ENCODE measurements at places on chromosomes 5 and 9. TPM values are rescaled to one million over a fixed set of nuclear protein-coding genes. Genes with fewer than 3 reads are reported as not detected.

The ANKHD1 gene
- 50.7 TPM for total RNA-seq

The CXCL14 gene
- 2.6 TPM for total RNA-seq

The MARCOL gene
- not detected for total RNA-seq

The MRPS30 gene
- total RNA-seq: 105 TPM

The ABLIM3 gene
- 37.2 TPM for total RNA-seq

DNA sequence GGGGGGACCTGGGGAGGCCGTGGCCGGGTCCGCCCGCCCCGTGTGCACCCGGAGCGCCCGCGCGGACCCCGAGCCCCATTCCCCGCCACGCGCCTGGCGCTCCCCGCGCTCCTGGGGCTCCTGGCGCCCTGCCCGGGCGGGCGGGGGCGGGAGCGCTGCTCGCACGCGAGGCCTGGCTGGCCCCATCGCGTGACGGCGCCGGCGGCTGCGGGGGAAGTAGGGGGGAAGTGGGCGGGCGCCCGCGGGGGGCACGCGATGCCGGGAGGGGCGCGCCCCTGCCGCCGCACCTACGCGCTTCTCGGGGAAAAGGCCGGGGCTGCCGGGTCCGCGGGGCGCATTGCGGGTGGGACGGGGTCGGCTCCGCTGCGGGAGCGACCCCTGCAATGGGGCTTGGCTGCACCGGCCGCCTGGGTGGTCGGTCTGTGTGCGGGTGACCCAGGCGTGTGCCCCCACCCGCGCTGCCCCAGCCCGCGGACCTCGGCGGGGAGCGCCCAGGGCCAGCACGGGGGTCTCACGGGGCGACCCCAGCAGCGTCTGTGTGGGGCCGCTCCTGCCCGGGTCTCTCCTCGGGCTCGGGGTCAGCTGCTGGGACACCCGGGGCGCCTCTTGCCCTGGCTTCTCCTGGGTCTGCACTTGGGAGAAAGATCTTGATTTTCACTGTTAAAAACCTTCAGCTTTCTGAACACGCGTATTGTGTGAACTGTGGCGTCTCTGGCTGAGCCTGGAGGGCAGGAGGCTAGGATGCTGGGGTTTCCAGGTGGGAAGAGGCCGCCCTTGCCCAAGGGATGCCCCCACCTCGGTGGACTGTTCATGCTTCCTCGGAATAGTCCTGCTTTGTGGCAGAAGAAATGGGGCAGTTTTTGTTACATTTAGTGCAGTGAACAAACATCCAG lies 52.4 kb downstream of the AHRR start:
- peak; percentile 44 for DNase-seq

GRCh38 chr5:178529080-178529479 lies 61.1 kb downstream of the COL23A1 start:
- DNase-seq: no peak

- DNase-seq: no peak
Observed at GRCh38 chr9:121634329-121635261, 16.8 kb upstream of the DAB2IP start.

DNA sequence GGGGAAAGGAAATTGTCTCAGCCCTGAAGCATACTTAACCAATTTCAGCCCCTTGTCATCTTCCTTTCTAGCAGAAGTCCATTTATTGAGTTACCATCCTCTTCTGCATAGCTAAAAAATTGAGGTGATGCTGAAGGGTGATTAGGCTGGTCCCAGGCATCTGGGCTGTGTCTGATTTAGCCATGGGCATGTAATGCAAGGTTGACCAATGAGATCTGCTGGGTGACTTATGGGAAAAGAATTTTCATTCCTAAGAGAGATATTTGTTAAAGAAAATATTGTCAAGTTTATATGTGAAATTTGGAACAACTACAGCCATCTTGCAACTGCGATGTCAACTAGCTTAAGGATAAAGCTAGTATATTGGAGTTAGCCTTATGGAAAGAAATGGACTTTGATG lies 5.1 kb downstream of the ITGA2 start:
- DNase-seq: no peak

GRCh38 chr5:95861864-95862561 lies 39.5 kb upstream of the GLRX start:
- DNase-seq: no peak

DNA sequence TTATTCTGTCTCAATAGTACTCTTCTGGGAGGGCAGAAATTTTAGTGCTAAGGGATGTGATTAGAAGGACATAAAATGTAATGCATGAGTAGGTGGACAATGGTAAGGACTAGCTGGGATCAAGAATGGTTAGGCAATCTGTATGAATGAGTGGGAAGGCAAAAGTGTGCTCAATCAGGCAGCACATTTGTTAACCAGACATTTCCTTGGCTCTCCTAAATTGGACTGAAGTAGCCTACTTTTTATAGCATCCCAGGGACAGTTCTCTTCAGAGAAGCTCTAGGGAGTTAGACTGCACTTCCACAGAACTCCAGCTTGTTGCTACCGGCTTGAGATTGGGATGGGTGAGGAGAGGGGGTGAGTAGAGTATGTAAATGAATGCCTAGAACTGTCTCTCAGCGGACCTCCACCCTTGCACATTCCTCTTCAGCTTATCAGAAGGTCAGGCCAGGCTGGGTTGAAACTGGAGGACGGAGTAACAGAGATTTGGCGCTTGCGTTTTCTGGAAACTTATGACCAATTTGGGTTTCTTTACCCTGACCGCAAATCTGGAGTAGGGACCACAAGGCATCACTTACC lies 19.0 kb upstream of the ARL14EPL start:
- no peak for DNase-seq

GRCh38 chr9:16960084-16960483 lies 89.6 kb upstream of the BNC2 start:
- DNase-seq: no peak

DNA sequence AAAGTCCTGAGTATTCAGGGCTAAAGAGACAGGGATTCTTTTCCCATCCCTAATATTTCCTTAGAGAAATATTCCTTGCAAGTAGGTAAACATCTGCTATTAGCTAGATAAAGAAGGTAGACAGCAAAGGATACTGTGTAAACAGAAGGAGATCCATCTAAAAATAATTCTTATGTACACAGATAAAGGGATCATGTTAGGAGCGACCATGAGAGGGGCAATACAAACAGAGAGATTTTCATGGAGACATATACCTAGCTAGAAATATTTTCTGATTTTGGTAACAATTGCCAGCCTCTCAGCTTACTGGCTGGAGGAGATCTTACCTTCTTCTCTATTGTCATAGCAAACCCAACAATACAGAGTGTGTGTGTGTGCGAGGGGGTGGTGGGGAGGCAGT lies 184.6 kb upstream of the DMAC1 start:
- DNase-seq: no peak

DNA sequence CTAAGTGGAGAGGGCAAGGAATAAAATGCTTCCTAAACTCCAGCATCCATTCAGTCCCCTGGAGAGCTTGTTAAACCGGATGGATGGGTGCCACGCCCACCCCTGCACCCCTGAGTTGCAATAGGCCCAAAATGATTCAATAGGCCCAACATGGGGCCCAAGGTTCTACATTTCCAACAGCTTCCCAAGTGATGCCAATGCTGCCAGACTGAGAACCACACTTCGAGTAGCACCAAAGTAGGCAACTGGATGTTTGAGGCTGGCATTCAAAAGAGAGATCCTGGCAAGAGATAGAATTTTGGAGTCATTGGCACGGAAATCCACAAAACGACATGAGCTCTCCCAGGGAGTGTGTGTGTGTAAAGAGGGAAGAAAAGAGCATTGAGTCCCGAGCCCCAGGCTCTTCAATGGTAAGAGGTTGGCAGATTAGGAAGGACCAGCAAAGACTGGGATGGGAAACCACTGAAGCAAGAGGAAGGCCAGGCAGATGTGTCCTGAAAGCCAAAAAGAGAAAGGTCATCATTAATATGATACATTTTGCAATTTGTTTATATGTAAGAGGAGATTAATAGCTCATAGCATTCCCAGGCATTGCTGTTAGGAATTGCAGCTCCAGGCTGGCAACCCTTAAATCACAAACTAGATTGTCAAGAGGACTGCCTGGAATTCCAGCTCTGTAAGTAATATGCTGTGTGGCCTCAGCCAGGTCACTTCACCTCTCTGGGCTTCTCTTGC lies 130.6 kb downstream of the KCNIP1 start:
- no peak for DNase-seq

- DNase-seq: peak; percentile 53
Observed at GRCh38 chr5:116771466-116772151, 197.0 kb upstream of the SEMA6A start.

- DNase-seq: no peak
Observed at GRCh38 chr5:121707178-121707577, 144.5 kb upstream of the FTMT start.

DNA sequence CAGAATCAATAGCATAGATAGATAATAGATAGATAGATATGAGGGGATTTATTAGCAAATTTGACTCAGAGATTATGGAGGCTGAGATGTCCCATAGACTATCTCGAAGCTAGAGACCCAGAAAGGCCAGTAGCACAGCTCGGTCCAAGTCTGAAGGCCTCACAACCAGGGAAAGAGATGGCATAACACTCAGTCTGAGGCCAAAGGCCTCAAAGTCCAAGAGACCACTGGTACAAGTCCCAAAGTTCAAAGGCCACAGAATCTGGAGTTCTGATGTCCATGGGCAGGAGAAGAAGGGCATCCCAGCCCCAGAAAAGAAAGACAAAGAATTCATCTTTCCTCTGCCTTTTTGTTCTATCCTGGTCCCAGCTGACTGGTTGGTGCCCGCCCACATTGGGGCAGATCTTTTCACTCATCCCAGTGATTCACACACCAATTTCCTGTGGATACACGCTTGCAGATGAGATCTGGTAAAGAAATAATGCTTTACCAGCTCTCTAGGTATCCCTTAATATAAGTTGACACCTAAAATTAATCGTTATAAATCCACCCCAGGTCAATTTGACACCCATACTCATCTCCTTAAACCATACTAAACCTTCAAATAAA lies 127.8 kb upstream of the FBN2 start:
- DNase-seq: no peak

DNA sequence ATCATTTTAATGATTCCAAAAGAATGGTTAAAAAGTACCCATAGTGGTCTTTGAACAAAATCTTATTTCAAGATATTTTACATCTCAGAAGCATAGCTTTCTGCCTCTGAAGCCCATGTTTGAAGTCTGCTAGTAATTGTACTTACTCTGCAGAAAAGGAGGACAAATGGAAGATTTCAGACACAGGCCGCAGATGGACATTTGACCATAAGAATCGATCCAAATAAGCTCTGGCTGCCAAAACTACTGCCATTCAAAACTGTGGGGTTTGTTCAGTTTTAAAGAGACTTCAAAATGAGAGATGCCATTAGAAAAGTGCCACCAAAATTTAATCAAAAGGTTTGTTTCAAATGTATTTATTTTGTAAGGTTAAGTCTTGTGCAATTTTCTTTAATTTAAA lies 306.7 kb downstream of the DTWD2 start:
- DNase-seq: no peak

DNA sequence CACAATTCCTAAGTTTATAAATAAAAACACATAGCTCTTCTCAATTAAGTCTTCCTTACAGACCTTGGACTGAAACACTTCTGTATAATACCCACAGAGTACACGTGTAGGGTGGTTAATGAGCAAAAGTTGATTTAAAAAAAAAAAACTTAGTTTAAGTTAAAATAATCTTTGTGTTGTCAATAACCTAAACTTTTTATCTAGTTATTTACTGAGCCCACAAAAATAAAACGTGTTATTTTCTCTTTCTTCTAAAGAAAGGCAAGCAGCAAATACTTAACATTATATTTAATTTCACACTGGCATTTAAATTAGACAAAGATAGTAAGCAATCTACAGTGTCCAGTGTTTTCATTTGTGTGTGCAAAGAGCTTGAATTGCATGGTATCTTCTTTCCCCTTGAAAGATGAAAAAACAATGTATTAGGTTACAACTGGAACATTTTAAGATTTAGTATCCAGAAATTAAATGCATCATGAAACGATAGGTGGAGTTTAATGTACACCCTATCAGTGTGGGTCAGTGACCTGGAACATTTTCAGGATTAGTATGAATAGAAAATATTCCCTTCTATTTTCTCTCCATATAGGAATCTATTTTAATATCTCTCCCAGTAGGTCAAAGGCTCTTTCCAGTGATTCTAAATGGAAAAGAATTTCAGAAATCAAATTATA lies 1014.8 kb downstream of the NR2F1-AS1 start:
- DNase-seq: no peak

- no peak for DNase-seq
Observed at GRCh38 chr9:1216532-1216931, 166.4 kb downstream of the DMRT2 start.

DNA sequence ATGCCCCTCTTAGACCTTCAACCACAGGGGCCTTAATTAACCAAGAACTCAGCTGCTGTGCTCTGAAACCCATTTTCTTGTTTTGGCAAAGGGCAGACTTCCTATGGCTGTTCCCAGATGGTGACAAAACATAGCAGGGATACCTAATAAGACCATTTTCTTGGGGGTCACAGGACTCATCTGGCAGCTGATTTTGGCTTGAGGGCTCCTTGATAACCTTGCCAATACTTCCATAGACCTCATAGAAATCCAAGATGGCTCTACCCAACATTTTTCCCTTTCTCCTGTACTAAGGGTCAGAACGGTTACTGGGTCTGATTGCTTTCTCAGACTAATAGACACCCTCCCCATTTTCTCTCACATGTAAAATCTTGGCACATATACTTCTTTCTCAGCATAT lies 757.7 kb upstream of the SEMA6A start:
- no peak for DNase-seq

GRCh38 chr5:68187268-68188055 lies 28.1 kb upstream of the PIK3R1 start:
- peak; percentile 70 for DNase-seq

DNA sequence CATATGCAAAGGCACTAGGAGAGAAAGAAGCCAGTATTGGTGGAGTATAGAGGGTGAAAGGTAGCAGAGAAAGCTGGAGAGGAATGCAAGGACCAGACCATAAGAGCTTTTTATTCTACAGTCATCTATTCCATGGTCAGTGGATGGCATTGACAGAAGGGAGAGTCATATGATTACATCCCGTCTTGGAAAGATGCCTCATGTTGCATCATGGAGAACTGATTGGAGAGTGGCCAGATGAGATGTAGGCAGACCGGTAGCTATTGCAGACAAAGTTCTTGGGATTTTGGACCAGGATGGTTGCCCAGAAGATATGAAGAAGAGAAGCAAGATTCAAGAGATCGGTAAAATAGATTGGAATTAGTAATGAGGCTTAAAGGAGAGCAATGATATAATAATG lies 260.7 kb downstream of the CHSY3 start:
- DNase-seq: no peak
